ENCODE measurements at places on chromosomes 11 and 22. TPM values are rescaled to one million over a fixed set of nuclear protein-coding genes. Genes with fewer than 3 reads are reported as not detected.
A peak's percentile ranks its signal among the peaks of the same experiment; 100 is the strongest.

GRCh38 chr11:1796413-1797011, 32.8 kb upstream of the CTSD start:
- DNase-seq = no peak
- H3K27ac ChIP-seq = no peak overlapping the region
- H3K27me3 ChIP-seq = peaks cover 36% of the 10 kb centered on the region
- H3K4me1 ChIP-seq = no peaks in the 10 kb centered on the region
- no peak overlapping the region for H3K4me3 ChIP-seq
- no peaks in the 10 kb centered on the region for H3K36me3 ChIP-seq

DNA sequence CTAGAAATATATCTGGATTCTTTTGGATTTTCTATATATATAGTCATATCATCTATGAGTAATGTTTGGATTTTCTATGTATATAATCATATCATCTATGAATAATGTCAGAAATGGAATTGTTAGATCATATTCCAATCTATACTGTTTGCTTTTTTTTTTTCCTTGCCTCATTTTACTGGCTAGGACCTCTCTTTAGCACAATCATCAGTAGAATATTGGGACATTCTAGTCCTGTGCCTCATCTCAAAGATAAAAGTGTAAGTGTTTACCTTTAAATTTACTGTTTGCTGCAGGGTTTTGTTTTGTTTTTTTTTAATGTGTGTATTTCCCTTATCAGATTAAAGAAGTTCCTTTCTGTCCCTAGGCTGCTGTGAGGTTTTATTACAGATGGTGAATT, 97.0 kb downstream of the C11orf65 start:
- no peak overlapping the region for H3K4me3 ChIP-seq
- DNase-seq = no peak
- no peak overlapping the region for H3K27ac ChIP-seq
- H3K4me1 ChIP-seq = no peaks in the 10 kb centered on the region

DNA sequence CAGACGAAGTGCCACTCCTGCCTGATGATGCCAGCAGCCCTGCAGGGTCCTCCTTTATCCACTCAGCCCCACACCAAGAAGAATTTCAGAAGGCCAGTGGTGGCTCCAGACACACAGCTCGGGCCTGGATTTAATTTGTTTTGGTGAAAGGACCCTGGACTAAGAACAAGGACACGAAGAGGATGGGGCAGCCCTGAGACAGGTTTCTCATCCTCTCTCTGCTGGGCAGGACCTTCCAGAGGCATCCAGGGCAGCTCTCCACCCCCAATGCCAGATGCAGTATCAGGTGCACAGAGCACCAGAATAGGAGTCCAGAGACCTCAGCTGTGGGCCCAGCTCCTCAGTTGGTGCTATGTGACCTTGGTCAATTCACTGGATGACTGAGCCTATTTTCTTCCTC, 72.0 kb downstream of the TRIM29 start:
- no peak for DNase-seq
- no peak overlapping the region for H3K4me3 ChIP-seq
- peaks cover 6% of the 10 kb centered on the region for H3K27me3 ChIP-seq
- H3K4me1 ChIP-seq = peaks cover 24% of the 10 kb centered on the region

- H3K27ac ChIP-seq = no peak overlapping the region
- H3K36me3 ChIP-seq = no peaks in the 10 kb centered on the region
- DNase-seq = no peak
- H3K4me1 ChIP-seq = peaks cover 24% of the 10 kb centered on the region
- no peak overlapping the region for H3K4me3 ChIP-seq
These were observed 10.6 kb upstream of the NNMT start for GRCh38 chr11:114285599-114285998.

DNA sequence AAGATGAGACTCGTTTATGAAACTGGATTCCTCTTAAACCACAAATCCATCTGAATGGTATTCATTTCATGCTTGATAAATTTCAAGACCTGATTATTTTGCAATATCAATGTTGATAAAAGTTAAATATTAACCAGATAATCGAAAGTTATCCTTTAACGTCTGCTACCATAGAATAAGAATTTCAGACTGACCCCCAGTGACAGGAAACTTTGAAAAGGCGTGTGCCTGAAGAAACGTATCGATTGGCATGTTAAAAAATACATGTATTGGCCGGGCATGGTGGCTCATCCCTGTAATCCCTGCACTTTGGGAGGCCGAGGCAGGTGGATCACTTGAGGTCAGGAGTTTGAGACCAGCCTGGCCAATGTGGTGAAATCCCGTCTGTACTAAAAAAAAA, 13.9 kb downstream of the SCGB1A1 start:
- H3K36me3 ChIP-seq = no peaks in the 10 kb centered on the region
- H3K4me3 ChIP-seq = no peak overlapping the region
- peaks cover 3% of the 10 kb centered on the region for H3K4me1 ChIP-seq
- DNase-seq = no peak
- H3K27ac ChIP-seq = no peak overlapping the region

DNA sequence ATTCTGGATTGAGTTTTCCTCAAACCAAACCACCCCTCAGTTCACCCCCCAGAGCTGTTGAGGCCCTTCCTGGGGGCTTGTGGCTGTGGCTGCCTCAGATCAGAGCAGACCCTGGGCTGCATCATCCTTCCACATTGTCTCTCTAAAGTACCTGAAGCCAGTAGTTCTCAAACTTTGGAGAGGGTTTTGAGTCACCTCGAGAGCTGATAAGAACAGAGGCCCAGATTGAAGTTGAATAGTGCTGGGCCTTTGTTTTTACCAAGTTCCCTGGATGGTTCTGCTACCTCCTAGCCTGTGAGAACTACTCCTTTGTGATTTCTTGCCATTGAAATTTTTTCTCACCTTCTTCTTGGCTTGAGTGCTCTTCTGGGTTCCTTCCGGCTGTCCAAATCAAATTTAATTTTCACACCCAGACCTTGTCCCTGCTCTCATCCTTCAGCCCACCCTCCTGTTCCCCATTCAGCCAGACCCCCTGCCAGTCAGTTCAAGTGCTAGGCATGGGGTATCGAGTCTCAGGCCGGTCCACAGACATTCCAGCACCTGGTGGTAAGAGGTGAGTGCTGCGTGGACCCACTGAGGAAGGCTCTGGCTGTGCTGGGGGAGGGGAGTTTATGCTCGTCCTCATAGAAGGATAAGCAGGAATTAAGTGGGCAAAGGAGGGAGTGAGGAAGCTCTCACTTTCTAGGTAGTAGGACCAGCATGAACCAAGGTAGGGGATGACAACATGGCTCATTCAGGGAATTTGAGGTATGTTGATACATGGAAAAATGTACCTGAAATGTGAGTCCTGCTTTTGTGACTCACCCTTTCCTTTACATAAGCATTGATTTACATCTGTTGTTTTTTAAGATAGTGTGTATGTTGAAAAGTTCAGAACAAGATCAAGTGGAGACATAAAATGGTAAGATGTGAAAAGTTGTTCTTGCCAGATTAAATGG, 116.5 kb downstream of the PTPRJ start:
- H3K27ac ChIP-seq = peak overlapping the region; percentile 83
- peaks cover 37% of the 10 kb centered on the region for H3K4me1 ChIP-seq
- no peak for DNase-seq
- no peak overlapping the region for H3K4me3 ChIP-seq

- no peak overlapping the region for H3K4me3 ChIP-seq
- H3K4me1 ChIP-seq = peaks cover 11% of the 10 kb centered on the region
- H3K36me3 ChIP-seq = peaks cover 5% of the 10 kb centered on the region
These were observed 50.1 kb downstream of the MACROD1 start for GRCh38 chr11:64115531-64116522.

- peak overlapping the region; percentile 89 for H3K27ac ChIP-seq
- peaks cover 8% of the 10 kb centered on the region for H3K36me3 ChIP-seq
- no peaks in the 10 kb centered on the region for H3K27me3 ChIP-seq
- peak; percentile 74 for DNase-seq
- peaks cover 58% of the 10 kb centered on the region for H3K4me1 ChIP-seq
- H3K4me3 ChIP-seq = no peak overlapping the region
These were observed 30.2 kb downstream of the LRP5 start for GRCh38 chr11:68342459-68343158.

DNA sequence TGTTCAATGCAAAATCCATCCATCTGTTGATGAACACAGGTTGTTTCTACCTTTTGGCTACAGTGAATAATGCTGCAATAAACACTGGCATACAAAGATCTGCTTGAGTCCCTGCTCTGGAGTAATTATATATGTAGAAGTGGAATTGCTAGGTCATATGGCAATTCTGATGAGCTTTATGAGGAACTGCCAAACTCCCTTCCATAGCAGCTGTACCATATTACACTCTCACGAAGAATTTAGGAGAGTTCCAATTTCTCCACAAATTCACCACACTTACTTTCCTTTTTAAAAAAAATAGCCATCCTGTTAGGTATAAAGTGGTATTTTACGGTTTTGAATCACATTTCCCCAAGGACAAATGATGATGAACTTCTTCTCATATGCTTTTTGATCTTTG, 62.2 kb downstream of the RSF1 start:
- DNase-seq = no peak
- peaks cover 18% of the 10 kb centered on the region for H3K4me1 ChIP-seq
- H3K36me3 ChIP-seq = peaks cover 19% of the 10 kb centered on the region
- 0 out of 2 replicates have a peak overlapping the region, but pooled peaks have one; percentile 7 for H3K27ac ChIP-seq

DNA sequence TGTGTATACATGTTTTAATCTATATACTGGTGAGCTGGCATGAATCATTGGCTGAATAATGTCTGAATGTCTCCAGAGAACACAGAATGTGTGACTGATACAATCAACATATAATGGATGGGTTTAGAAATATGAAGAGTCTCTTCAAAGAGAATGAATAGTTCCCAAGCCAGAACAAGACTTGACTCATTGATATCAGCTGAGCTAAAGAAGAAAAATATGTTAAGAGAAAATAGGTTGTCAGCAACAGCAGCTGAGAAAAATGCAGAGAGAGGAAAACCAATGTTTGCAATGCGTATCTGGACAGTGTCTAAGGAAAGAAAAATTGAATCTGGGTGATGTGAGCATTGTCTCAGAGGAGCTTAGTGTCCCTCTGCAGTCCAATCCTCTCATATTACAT, 1281.8 kb upstream of the TENM4 start:
- H3K4me3 ChIP-seq = no peak overlapping the region
- H3K27ac ChIP-seq = no peak overlapping the region
- no peaks in the 10 kb centered on the region for H3K27me3 ChIP-seq
- DNase-seq = no peak
- no peaks in the 10 kb centered on the region for H3K36me3 ChIP-seq

DNA sequence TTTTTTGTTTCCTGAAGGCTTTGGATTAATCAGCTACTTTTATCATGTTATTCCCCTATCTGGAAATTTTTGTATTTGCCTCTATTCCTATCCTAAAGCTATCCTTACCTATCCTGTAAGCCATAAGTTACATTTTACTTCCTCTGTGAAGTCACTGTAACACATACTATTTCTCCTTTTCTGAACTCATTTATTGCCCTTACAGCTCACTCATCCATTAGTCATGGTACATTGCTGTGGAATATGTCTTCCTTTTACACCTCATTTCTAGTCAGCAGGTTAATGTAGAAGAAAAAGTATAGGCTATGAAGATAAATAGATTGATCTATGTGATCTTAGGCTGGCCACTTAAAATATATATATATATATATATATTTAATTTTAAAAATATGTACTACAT, 28.0 kb downstream of the SWAP70 start:
- no peak for DNase-seq
- no peaks in the 10 kb centered on the region for H3K27me3 ChIP-seq
- H3K4me1 ChIP-seq = peaks cover 19% of the 10 kb centered on the region
- peaks cover 23% of the 10 kb centered on the region for H3K36me3 ChIP-seq
- H3K4me3 ChIP-seq = no peak overlapping the region

GRCh38 chr11:74325649-74326645, 14.5 kb upstream of the P4HA3 start:
- no peak for DNase-seq
- H3K4me1 ChIP-seq = peaks cover 5% of the 10 kb centered on the region
- peak overlapping the region; percentile 63 for H3K27ac ChIP-seq
- no peaks in the 10 kb centered on the region for H3K27me3 ChIP-seq
- H3K36me3 ChIP-seq = peaks cover 12% of the 10 kb centered on the region

DNA sequence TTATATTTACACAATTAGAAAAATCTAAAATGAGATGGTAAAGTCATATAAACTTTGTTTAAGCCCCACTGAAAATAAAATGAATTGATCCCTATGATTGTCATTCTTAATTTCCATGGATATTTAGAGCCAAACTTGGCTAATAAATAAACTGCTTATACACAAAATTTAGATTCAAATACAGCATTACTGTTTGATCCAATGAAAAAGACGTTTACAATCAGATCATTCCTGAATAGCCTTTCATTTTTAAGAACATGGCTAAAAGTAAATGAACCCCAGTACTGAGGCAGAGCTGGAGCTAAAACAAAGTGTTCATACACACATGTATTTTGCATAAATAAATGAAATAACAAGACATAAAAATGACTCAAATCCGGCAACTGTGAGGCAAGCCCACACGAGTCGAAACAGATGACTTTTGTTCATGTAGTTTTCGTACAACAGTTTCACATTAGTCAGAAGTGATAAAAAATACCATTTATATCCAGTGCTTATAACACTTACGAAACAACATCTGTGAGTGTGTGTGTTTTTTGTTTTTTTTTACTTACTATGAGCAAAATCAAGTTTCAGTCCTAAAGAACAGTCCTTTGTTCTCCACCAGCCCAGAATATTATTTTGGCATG, 386.5 kb downstream of the SOX6 start:
- no peak overlapping the region for H3K27ac ChIP-seq
- H3K36me3 ChIP-seq = no peaks in the 10 kb centered on the region
- peaks cover 14% of the 10 kb centered on the region for H3K4me1 ChIP-seq
- no peak for DNase-seq

DNA sequence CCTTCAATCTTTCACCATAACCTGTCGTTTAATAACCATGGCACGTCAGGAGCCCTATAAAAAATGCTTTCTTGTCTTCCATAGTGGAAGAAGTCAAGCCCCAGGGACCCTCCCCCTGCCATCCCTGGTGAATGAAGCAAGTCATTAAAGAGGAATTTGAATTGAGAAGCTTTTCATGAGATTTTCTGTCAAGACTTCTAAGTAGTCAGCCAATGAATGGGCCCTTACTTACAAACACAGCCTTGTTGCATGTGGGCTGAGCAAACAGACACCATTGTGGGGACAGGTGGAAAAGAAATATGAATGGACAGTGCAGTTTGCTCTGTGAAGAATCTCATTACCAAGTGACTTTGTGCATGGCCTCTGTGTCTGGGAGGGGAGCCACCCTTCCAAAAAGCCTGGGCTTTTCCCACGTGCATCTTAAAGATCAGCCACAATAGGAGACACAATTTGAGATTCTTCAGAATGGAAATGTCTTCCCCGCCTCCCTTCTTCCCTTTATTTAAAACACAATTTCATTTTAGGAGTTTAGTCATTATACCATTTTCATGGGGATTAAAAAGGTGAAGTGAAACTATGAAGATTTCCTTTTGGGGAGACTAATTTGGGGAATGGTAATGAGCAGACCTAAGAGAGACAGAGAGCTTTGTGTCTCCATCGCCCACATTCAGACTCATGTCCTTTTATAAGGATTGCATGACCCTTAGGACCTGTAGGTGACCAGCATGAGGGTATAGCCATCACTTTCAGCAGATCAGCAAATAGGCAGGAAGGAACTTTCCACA, 152.0 kb downstream of the LRRC4C start:
- DNase-seq = no peak
- H3K27me3 ChIP-seq = peaks cover 4% of the 10 kb centered on the region
- H3K36me3 ChIP-seq = peaks cover 9% of the 10 kb centered on the region
- H3K4me3 ChIP-seq = no peak overlapping the region
- H3K27ac ChIP-seq = no peak overlapping the region

The C11orf16 gene
- not detected for total RNA-seq

The SUSD2 gene
- 0.94 TPM for total RNA-seq

The SCGB1D2 gene
- total RNA-seq = not detected

The DRICH1 gene
- 0.26 TPM for total RNA-seq

The MYO7A gene
- 2.3 TPM for total RNA-seq

The PGM2L1 gene
- 24.8 TPM for total RNA-seq

The NPAS4 gene
- 0.44 TPM for total RNA-seq

The GAS2 gene
- total RNA-seq = 1.8 TPM

The DKK3 gene
- total RNA-seq = 20.6 TPM

The PNPLA3 gene
- 19.6 TPM for total RNA-seq

The TSGA10IP gene
- total RNA-seq = 4.1 TPM

The IGLL1 gene
- total RNA-seq = not detected

The PKP3 gene
- 21.4 TPM for total RNA-seq

The TRIM51 gene
- total RNA-seq = not detected

The CDCA5 gene
- 80.6 TPM for total RNA-seq

Data from WTC11 (cell line).